ENCODE measurements at places on chromosomes 5 and 9.

DNA sequence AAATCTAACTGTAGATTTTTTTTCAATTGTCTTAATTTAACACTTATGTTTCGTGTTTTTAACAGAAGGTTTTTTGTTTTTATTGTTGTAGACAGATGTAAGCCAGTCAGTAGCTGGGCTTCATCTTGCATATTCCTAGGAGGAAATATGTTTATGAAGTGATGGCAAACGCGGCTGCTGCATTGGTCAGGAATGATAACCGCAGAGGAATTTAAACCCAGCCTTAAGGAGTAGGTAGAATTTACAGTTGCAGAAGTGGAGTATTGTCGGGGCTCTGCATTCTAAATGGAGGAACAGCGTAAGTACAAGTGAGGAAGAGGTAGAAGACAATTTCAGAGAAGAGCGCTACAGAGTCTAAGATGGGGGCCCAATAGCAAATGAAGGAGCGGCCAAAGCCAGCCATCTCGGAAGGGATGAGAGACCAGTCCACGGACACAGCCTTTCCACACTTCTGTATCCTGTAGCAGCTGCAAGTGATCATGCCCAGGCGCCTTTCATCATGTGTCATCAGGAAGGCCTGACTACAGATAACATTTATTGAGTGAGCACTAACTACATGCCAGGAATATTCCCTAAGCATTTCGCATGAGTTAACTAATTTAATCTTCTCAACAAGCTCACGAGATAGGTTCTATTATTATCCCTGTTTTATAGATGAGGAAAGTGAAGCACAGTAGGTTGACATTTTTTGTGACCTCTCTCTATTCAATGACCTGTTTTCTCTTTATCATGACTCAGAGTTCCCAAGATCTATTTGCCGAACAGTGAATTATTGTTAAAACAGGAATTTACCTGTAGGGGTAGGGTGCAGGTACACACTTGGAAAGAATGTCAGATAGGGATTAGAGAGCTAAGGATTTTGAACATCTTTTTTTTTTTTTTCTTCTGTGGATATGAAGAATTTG is 38.1 kb downstream of the CMYA5 start:
- DNase-seq = no peak

- no peak for DNase-seq
Measured at GRCh38 chr9:13109781-13110180, 169.7 kb downstream of the MPDZ start.

- DNase-seq = no peak
Measured at GRCh38 chr9:847505-847904, 6.0 kb downstream of the DMRT1 start.

GRCh38 chr9:131010482-131011273 is 1.7 kb downstream of the LAMC3 start:
- DNase-seq = no peak
